Karpas-422 (cell line): ENCODE measurements at places on chromosomes 7 and 10.

GRCh38 chr10:112955582-112956421 is 5.8 kb downstream of the TCF7L2 start:
- DNase-seq, result no peak

DNA sequence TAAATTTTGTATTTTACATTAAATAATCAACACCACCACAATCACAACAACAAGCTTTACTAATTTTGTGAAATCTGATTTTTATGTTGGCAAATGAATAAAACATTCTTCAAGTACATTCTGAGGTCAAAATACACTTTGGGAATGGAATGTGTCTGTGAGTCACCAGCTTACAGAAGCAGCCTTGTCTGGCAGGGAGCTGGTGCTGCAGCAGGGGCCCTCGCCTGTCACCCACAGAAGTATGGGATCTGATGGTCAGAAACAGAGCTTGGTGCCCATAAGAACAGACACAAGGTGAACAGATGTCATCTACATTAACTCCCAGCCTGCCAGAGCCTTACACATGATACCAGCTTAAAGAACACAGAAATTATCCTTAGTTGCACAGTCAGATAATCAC is 496.9 kb downstream of the CCSER2 start:
- no peak for DNase-seq

DNA sequence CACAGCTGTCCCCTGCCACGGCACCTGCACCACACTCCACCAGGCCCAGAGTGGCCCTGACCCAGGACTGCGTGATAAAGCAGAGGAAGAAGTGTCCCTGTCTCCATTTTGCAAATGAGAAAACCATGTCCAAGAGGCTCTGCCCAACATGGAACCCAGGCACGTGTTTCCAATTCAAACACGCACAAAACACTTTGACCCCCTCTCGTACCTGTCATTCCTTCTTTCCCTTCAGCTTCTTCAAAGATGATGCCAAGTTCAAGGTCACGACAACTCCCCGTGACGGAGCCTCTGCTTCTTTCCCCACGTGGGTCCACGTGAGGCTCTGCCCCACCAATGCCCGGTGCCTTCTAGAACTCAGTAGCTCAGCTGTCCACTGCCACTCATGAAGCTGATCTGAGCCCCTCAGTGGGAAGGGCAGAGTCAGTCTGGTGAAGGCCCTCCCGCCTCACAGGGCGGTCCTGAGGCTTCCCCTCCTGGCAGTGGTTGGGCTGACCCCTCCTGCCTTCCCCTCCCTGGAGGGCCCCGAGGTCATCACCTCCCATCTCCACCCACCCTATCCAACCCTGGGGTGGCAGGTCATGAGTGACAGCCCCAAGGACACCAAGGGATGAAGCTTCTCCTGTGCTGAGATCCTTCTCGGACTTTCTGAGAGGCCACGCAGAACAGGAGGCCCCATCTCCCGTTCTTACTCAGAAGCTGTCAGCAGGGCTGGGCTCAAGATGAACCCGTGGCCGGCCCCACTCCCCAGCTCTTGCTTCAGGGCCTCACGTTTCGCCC is 19.0 kb downstream of the CALML5 start:
- no peak for DNase-seq

DNA sequence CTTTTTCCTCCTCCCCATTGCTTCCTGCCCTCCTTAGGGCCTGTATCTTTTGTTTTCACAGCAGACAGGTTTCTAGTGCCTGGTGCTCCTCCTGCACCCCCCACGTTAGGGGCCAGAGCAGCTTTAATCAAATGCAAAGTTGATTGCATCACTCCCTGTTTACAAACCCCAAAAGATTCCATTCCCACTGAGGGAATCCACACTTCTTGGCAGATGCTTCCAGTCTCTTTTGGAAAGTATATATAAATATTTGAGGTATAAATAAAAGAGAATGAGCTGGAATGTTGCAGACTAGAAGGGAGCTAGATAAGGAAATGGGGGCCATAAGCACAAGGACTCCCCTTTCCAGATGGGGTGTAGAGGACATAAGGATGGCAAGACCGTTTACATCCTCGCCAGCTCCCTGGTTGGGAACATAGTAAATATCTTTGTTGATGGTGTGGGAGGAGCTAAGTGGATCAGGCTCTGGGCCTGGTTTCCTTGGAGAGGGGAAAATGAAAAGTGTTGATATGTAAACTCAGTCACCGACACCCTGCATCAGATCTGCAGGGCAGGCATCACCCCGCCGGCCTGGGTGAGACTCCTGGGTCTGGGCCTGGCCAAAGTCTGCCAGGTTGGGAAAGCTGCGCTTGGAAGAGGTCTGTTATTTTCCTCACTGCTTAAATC is 6.2 kb downstream of the RARRES2 start:
- DNase-seq, result no peak

DNA sequence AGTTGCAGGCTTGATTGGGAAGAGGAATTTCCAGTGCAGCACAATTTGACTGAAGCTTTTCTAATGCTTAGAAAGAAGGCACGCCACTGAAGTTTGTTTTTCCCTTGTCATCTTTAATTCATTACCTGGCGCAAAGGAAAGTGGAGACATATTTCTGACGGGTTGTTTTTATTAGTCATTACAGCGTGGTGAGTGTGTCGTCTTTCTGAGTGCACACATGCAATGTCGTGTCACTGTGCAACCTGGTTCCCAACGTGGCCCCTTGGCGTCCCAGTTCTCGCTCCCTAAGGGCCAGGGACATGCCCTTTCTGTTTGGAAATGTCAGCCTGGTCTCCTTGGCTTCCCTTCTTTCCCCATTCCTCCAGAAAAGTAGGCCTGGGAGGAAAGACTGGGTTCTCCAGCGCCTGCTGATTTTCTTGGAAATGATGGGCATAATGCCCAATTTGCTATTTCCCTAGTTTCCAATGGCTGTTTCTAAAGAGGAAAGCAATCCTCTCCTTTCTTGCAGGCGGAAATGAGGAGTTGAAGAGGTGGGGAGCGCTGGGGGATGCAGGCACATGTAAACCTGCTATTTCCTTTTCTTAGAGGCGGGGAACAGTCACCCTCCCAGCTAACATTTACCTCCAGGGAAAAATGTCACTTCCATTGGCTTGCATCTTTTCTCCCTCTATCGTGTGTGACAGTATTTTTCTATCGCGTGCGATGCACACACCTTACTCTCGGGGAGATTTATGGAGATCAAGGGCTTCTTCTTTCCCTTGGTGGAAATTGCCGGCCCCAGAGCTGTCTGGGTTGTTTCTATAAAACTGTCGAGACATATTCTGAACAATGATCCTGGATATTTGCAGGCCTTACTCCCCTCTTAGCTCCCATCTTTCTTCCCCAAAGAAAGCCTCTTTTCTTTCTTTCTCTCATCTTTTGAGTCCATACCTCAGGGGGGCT is 249.8 kb downstream of the ARHGAP12 start:
- no peak for DNase-seq

DNA sequence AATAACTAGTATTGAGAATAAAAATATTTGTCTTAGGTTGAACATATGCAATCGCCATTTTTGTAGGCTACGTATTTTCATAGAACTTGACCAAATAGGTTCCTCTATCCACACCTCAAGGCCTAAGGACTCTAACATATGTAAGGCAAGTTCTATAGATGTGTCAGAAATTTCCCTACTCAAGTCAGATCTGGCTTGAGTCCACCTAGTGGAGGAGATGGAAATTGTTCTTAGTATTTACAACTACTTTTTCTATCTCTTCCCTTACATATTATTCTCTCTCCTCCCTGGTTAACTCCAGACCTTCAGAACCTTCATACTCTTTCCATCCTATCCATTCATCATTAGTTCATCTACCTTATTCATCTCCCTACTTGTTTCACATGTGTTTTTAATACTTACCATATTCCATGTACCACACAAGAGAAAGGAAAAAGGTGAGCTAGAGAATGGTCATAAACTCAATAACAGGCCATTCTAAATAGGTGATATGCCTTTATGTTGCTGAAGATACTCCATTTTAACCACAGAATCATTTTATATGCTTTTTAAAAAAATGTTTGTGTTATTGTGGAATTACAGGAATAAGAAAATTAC is 174.5 kb upstream of the HDAC9 start:
- DNase-seq, result peak; percentile 78

DNA sequence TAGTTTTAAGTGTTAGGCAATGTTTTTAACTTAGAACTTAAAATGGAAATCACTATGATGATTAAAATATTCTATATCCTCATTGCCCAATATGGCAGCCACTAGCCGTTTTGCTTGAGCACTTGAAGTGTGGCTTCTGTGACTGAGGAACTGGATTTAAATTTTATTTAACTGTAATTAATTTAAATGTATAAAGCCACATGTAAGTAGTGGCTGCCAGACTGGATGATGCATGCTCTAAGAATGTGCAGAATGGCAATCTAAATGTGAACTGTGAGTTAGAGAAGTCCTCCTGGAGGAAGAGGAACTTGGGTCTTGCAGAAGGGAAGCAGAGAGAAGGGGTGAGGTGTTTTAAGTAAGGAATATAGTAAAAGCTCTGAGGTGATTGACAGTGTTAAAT is 451.4 kb downstream of the SUGCT start:
- no peak for DNase-seq

DNA sequence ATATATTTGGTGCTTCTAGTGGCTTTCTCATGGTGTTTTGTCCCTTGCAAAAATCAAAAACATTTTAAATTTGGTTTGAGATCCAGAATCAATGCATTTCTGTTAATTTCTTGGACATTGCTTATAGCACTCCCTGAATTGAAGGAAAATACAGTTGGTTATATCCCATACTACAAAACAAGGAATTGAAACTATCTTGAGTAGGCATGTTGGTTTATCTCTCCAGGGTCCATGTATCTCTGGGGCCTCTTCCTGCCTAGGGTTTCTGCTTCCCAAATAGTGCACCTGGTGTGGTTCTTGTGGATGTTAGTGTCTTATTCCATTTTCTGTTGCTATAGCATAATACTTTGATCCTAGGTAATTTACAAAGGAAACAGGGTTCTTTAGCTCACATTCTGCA is 212.4 kb downstream of the CAMK1D start:
- no peak for DNase-seq

GRCh38 chr7:158976468-158976848 is 120.1 kb downstream of the DYNC2I1 start:
- peak; percentile 85 for DNase-seq

- DNase-seq, result no peak
Observed at GRCh38 chr10:62112300-62112699, 156.3 kb downstream of the RTKN2 start.

GRCh38 chr10:24857031-24857725 is 95.2 kb downstream of the PRTFDC1 start:
- DNase-seq, result no peak

GRCh38 chr10:59179068-59179467 is 2.6 kb downstream of the PHYHIPL start:
- DNase-seq, result no peak

GRCh38 chr10:44386546-44387052 is 1.7 kb upstream of the CXCL12 start:
- DNase-seq, result peak; percentile 74

DNA sequence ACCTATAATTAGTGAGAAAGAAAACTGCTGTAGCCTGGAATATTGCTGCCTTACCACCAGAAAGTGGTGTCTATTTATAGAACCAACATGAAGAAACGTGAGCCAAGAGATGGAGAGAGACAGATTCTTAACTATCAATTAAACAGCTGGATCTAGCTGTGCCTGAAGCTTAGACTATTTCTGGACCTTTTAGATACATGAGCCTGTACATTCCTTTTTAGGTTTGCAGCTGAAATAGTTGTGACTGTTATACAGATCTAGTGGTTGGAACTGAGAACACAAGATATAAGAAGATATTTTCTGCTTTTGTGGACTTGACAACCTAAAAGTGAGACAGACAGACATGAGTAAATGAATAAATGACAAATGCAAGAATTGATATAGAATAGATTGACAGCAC is 73.4 kb downstream of the CDK14 start:
- no peak for DNase-seq

DNA sequence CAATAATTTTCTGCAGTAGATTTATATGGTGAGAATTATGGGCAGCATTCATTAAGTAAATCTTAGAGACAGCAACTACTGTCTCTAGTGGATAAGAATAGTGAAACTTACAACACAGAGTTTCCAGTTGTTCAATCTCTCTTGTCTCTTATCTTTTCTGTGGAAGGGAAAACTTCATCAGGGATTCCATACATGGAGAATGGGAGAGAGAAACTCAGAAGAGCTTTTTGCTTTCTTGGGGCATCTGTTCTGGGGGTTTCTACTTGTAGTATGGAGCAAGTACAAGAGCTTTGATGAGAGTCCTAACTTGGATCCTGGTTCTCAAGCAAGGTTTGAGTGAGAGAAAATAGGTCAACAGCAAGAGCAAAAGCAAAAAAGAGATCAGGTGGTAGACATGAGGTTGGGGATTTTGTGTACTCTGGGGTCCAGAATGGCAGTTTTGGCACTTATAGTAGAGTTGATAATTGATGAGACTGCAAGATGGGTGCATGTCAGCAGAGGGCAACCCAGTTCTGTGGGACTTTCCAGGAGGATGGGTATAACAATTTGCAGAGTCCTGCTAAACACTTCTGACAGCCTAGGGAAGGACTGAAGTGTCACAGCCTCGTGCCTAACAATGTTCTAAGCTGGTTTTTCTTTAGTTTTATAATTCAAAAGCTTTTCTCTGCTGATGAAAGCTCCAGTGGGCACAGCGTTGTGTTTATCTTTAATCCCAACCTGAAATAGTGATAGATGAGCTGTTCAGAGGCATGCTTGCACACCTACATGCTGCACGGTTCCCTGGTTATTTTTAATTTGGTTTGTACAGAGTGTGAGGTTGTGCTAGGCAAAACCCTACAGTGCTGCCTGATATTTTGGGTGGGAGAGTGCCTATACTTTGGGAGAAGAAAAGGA is 32.0 kb upstream of the STRIP2 start:
- peak; percentile 44 for DNase-seq

DNA sequence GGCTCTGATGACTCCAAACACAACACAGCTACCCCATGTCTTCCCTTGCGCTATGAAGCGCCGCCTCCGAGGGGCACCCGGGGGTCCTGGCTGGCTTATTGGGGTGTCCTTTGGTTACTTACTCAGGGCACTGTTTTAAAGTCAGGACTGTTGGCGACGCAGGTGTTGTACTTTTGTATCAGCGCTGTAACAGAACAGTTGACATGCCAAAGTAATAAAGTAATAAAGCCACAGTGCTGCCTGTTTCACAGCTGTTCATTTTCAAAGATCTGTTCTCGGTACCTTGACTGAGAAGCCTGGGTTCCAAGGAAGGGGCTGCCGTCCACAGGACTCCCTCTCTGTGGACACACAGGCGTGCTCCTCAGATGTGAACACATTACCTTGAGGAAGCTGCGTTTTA is 64.1 kb downstream of the WDR37 start:
- DNase-seq, result no peak

- no peak for DNase-seq
Observed at GRCh38 chr10:124955243-124955642, 13.3 kb downstream of the ZRANB1 start.

DNA sequence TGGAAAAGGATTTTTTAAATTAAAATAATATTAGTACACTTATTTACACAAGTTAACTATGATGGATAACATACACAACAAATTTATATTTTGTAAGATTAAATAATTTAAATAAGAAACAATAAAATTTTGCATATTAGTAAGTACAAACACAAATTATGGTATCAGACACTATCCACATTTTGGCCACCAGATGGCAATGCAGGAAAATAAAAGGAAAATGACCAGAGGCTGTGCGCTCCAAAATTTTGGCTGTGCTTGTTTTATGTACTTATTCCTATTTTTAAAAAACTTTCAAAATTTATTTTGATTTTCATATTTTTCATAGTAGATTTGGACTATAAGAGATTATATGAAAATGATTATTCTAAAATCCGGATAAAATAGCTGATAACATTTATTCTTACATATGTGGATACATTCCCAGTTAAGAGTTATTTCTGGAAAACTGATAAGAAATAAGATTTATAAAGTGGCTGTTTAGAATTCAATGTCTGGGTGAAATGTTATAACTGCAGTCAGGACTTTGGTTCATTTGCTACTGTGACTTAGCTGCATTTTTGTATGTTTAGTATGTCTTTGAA is 274.7 kb upstream of the HGF start:
- DNase-seq, result peak; percentile 68

- no peak for DNase-seq
Observed at GRCh38 chr10:43403911-43404703, 4.9 kb downstream of the HNRNPF start.
